H54 (cell line): ENCODE measurements at places on chromosomes 7 and 10.
A peak's percentile ranks its signal among the peaks of the same experiment; 100 is the strongest.

DNA sequence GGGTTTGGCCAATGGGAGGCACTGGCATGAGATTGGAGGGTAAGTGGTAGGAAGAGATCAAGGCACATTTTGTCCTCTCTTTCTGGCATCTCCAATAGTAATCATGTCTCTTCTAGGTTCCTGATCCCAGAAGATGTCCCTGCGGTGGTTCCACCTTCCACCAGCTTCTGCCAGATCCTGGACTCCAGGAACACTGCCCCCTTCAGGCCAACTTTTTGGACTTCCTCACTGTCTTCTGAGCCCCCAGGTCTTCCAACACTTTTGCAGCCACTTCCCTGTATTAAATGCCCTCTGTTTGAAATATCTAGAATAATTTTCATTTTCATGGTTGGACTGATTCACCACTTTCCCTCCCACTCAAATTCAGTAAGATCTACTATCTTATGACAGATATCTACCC, 60.9 kb downstream of the BAMBI start:
- no peak for DNase-seq

DNA sequence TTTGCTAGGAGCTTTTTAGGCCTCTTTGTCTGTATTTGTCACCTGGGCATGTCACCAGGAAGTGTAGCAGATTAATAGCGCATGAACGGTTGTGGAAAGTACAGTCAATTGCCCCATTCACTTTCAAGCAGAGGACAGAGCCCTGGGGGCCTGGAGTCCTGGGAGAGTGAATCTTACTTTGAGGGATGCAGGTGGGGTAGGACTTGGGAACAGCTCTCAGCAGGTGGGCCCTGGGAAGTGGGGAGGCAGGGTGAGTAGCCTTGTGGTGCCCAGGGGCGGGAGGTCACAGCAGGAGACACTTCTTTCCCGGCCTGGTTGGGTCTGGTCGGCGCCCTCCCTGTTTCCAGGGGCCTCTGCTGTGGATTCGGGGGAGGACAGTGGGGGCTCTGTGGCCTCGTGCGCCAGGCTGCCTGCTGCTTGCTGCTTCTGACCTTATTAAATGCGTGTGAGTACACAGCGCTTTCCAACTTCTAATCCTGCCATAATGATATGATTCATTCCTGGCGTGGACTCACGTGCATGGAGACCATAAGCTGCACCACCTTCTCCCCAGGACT, 51.6 kb upstream of the AQP1 start:
- DNase-seq = no peak

- DNase-seq = no peak
Observed at GRCh38 chr7:114026486-114027089, 107.8 kb upstream of the PPP1R3A start.

DNA sequence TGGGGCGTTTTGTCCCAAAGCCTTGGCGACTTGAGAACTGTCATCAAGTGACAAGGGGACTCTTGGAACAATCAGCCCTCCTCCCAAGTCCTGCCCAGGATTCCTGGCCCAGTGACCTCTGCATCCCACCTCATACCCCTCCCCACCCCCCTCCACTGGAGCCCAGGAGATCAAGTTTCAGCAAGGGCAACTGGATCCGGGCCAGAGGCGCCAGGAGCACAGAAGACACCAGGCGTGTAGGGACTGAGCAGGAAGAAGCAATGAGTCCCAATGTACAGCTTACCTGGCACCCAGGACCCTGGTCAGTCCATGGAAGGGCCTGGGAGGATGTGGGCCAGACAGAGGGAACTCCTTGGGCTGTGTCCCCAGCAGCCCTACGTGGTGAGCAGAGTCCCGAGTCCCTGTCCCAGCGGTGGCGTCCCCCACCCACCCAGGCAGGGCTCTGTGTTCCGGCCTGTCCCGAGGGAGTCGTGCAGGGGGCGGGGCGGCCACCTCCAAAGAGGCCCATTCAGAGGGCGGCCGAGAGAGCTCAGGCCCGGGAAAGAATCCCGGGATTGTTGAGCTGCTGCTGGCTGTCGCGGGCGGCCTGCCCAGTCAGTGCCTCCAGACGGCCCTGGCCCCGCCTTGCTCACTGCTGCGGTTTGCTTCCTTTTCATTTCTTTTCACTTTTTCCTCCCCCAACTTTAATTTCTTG, 254.1 kb downstream of the TNS3 start:
- DNase-seq = peak; percentile 93

DNA sequence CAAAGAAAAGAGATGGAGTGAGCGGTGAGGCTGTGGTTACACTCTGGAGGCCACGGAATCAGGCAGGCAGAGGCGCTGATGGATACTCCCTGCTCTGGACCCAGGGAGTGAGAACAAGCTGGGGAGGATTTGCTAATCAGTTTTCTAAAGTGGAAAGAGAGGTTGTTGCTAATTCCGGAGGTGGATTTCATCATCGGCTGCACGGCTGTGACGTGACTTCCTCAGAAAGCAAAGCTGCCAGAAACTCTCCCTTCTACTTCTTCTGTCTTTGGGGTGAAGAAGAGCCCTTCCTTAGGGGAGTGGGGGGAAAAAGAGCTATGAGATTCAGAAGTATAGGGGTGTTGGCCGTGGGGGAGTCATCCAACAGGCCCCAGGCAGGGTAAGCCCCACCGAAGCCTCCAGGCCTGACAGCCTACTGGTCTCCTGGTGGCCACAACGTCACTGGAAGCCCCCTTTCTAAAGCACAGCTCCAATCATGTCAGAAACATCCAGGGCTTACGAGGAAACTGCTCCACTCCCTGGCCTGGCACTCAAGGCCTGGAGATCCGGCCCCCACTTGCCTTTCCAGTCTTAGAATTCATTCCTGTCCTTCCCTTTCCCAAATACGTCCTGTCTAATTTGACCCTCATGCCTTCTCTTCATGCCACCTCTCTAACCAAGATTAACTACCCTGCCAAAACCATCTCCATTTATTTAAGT, 114.5 kb downstream of the HIP1 start:
- no peak for DNase-seq

GRCh38 chr10:46236941-46237681, 49.7 kb upstream of the ANTXRL start:
- no peak for DNase-seq

DNA sequence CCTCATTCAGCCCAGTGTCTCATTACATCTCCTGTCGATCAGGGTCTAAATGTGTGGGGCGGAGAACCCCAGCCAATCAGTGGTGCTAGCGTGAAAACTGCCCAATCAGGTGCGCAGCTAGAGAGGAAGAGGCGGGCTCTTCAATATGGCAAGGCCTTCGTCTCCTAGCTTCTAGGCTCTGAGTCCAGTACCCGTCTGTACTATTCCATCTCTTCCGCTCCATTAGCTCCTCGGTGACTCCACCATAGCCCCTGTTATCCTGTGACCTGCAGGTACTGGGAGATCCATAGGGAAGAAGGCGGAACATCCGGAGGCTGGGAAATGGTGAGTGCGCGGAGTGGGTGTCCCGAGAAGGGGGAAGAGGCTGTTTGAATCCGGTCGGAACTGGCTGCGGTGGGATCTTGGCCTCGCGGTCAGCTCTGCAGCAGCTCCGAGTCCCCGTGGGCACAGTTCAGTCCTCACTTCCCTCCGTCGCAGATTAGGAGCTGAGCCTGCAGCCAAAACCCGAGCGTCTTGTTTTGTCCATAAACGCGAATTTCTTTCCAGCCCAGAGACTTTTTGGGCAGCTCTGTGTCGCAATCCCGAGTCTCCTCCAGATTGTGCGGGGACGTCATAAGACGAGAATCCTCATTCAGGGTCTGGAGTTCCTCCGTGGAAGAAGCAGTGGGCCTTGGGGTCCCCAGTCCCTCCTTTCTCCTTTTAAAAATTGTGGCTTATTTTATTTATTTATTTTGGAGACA, at the start of gene ZNF727:
ZNF727 (plus strand) TSS at position 134 of the 740 bp plus-strand sequence; CDS start at position 322, 188 bp downstream.
- no peak for DNase-seq

DNA sequence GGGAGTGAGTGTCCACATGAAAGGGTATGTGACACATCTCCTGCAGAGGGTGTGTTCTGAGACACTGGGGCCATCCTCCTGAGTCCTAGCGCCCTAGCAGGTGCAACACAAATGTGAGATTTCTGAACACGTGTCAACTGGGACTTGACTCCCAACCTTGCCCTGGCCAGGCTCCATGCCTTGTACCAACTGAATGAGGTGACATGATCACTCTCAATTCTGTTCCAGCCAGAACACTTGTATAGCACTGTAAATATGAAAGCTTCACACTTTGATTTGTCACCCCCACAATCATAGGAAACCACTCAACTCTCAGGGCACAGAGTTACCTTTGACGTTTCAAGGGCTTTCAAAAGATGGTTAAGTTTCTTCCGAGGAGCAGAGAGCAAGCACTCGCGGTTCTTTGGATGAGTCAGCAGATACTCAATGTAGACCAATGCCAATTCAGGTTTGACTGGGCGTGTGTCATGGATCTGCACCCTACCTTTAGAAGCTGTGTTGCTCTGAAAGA, 48.6 kb downstream of the NCAPG2 start:
- no peak for DNase-seq

- no peak for DNase-seq
Observed at GRCh38 chr7:326809-327232, 36.9 kb downstream of the FOXL3 start.

DNA sequence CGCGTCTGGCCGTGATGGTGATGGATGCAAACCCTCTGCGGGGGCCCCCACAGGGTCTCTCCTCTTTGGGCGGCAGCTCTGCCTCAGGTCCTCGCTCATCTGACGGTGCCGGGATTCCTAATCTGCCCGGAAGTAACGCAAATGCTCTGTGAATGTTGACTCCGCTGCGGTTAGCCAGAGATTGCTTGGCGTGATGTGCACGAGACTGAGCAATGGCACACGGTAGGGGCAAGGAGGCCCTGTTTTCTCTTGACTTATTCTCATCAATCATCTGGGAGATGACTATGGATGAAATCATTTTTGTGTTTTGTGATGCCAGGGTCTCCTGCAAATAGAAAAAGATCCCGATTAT, 116.5 kb upstream of the ADAM12 start:
- DNase-seq = no peak

- peak; percentile 55 for DNase-seq
Observed at GRCh38 chr7:44617225-44617890, 10.9 kb downstream of the OGDH start.

GRCh38 chr10:124737708-124738107, 6.5 kb downstream of the FAM53B start:
- no peak for DNase-seq

DNA sequence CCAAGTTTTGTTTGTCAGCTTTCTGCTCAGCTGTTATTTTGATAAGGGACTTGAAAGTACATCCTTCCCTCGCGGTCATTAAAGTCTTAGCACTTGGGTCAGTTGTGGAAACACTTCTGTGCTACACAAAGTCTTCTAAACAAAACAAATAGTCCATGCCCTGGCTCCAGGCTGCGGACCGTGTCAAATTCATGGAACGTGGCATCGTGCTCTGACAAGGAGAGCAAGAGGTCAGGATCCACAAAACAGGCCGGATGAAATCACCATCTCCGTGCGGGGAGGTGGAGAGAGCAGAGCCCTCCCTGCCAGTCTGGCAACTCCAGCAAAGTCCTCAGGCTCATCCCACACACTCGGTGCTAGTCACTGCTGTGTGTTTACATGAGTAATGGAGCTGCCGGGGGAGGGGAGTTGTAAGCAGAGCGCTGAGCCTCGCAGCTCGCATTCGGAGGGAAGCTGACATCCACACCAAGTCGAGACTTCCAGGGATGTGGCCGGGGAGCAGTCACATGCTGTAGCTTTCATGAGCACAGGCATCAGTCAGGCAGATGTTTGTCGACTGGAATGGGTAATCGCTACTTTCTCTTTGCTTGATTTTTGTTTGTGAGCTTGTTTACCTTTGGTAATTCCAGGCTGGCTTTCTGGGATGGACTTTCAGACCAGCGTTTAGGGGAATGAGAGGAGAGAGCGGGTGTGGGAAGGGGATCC, 147.6 kb downstream of the ARID5B start:
- DNase-seq = peak; percentile 74

DNA sequence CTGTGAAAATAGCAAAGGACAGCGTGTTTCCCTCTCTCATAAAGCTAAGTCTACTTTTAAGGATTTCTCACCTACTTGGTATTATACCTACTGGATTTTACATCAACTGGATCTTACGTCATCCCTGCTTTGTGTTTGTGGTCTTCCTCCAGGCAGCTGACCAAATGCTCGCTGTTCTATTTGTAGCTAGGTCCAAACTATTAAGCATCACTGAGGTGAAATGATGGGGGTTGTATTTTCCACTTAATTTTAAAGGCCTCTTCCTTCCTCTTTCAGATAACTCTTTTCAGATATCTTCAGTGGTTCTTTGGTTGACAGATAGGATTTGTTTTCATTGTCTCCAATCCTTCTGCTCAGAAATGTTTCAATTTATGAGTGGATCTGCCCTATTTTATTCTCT, 169.7 kb downstream of the RNLS start:
- DNase-seq = no peak

GRCh38 chr7:137313201-137313600, 30.3 kb downstream of the PTN start:
- no peak for DNase-seq

GRCh38 chr7:84113286-84113685, 81.3 kb downstream of the SEMA3A start:
- DNase-seq = no peak

DNA sequence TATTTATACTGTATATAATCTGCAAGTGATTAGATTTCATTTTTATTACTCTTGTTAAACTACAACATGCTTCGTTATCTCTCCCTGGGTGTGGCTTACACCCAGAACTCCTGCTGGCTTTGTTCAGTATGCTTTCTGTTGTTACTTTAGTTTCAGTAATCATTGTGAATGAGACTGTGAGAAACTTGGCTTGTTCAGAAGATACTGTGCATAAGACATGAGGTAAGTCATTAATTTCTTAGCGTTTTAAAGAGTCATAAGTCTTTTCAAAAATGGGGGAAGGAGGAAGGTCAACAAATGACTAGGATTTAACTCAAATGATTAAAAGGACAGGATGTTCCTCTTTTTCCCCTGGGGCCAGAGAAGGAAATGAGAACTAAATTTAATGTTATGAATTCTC, 11.6 kb upstream of the ADD3 start:
- no peak for DNase-seq

DNA sequence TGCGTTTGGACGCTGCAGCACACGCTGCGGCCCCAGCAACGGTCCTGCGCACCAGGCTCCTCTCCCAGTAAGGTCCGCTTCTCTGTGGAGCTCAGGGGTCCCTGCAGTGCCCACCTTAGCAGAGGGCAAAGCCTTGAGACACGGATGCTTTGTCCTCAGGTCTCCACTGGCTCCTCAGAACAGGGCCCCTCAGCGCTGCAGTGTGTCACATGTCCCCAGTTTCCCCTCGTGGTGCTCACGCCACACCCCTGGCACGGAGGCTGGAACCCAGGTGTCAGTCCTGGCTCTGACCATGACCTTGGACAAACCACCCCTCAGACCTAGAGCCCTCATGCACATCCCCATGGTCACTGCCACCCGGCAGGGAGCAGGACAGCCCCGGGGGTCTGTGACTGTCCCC, 19.9 kb upstream of the GPER1 start:
- no peak for DNase-seq

- no peak for DNase-seq
Observed at GRCh38 chr7:4445777-4446176, 236.3 kb upstream of the FOXK1 start.

GRCh38 chr7:95389516-95389915, 6.7 kb downstream of the PON3 start:
- no peak for DNase-seq

GRCh38 chr10:110789604-110790433, 81.9 kb upstream of the PDCD4 start:
- DNase-seq = no peak

GRCh38 chr7:114806590-114807162, 115.2 kb upstream of the MDFIC start:
- DNase-seq = no peak

GRCh38 chr7:131244259-131244852, 83.3 kb upstream of the MKLN1 start:
- DNase-seq = peak; percentile 71

- no peak for DNase-seq
Observed at GRCh38 chr10:127937069-127937468, 30.2 kb downstream of the PTPRE start.

GRCh38 chr7:158284121-158284520, 303.5 kb downstream of the PTPRN2 start:
- DNase-seq = no peak
